ENCODE measurements at places on chromosomes 3 and 15.

- DNase-seq = no peak
Observed at GRCh38 chr3:58955308-58955707, 94.5 kb downstream of the CFAP20DC start.

DNA sequence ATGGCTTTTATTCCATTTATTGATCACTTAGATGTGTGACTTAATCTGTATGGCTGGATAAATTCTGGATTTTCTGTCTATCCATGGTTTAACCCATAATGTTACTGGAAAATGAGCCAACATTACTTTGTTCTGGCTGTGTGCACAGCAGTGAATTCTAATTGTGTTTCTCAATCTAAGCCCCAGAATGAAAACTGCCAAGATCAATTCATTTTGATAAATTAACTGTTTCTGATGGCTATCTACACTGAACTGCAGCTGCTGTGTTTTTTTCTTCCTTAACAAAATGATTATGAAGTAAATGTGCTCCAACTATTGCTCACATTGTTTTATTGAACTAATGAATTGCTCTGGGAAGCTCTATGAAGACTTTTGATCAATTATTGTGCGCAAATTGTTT is 35.7 kb upstream of the CPB1 start:
- DNase-seq = no peak

DNA sequence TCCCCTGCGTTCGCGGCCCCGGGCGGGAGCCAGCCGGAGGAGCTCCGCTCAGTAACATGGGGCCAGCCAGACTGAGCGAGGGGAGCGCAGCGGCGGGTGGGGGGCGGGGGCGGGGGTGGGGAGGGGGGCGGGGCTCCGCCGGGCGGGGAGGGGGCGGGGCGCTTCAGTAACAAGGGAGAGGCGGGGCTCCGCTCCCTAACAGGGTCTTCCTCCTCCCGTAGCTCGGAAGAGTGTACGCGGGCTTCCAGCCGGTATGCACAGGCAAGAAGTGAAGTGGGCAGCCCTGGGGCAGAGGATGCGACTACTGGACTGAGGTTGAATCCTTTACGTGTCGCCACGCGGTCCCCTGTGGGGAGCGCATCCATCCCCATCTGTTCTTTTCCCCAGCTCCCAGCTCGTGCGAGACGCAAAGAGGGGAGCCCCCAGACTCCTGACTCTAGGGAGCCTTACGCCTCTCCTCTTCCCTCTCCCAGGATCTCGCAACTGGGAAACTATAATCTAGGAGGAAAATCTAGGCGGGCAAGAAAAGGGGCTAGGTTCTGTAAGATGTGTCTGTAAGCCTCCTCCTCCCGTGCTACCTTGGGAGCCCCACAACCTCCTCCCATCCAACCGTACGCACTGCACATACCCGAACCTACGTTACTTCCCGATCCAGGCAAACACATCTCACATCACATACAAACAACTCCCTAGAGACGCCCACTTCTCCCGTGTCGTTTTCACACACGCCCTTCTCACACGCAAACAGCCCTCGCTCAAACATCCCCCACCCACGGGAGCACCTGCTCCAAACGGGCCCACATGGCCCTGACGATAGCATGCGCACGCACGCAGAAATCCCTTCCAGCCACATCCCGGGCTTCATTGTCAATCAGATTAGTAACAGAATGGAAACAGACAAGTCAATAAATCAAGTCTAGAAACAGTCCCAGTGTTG is at the start of gene SHF:
Gene SHF (minus strand): TSS at position 73 of the 937 bp plus-strand sequence. CDS start 15 bp downstream, at position 58.
- no peak for DNase-seq

DNA sequence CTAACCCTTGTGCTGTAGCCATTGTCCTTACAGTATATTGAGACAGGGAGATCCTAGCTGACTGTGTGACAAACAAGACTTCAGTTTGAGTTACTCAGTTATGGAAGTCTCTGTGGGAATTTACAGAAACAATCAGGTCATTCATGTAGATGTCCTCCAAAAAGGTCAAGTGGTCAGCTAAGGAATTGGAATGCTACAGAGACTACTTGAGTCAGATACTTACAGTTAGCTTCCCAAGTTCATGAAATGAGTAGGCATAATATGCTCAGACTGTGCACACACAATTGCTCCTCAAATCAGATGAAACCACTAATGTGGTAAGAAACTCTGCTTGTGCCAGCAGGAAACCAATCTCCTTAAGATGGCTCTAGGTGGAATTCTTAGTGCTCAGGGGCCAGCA is 985.7 kb downstream of the NSUN3 start:
- no peak for DNase-seq

DNA sequence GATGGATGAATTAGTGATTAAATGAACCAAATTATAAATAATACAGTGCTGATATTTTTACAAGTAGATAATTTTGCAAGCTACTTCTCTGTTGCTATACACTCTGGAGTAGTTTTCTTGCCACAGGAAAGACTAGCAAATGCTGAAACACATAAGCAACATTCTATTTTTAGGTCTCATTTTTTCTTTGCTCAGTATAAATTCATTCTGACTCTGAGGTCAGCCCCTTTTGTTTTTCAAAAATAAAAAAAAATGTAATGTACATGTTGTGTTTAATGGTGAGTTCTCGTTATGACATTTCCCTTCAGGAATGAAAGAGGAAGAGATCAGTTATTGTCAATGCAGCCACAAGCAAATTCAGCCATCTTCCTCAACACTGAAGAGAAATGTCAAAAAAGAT is 24.9 kb downstream of the GJD2 start:
- DNase-seq = no peak
